M059J (cell line): ENCODE measurements at places on chromosomes 12 and 14.

DNA sequence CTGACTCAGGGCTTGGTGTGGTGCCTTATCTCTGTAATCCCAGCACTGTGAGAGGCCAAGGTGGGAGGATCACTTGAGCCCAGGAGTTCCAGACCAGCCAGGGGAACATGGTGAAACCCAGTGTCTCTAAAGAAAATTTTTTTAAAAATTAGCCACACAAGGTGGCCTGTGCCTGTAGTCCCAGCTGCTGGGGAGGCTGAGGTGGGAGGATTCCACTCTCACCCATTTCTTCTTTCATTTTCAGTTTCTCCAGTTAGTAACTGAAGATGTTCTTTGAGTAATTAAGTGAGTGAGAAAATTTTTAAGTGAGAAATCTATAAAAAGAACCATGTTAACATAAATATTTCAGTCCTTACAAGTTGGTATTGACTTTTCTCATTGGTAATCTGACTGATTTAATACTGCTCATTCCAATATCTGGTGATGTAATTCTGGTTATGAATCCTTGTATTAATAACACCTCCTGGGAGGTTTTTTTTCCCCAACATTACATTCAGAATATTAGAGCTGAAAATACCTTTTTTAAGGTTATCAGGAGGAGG is 6.1 kb downstream of the METTL3 start:
- no peak for DNase-seq

- no peak for DNase-seq
These were observed 869 bp downstream of the APOLD1 start for GRCh38 chr12:12786351-12786705.

- DNase-seq, result no peak
These were observed 824 bp upstream of the PSMB5 start for GRCh38 chr14:23035303-23036144.

GRCh38 chr14:65080960-65081747 is 21.2 kb downstream of the MAX start:
- DNase-seq, result peak; percentile 33

- DNase-seq, result no peak
These were observed 43.1 kb upstream of the DICER1 start for GRCh38 chr14:95200404-95200803.

- no peak for DNase-seq
These were observed 38.0 kb downstream of the CHST11 start for GRCh38 chr12:104494793-104495158.

- peak; percentile 1 for DNase-seq
These were observed 145.7 kb upstream of the ALG10 start for GRCh38 chr12:33876618-33877017.

DNA sequence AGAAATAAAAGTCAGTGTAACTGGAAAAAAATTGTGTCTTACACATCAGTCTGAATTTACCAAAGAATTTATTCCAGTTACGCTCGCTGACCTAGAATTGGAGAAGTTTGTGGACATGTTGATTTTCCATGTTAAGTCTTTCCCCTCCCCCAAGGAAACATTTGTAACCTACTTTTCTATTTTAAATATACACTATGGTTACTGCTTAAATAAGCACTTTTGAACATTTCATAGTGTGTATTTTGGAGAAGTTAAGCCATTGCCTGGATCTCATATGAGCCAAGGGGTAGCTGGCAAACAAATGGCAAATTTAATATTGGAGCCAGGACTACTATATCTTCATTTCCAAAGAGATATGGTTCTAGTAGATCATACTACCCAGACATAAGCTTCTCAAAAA is 42.9 kb upstream of the NT5DC3 start:
- DNase-seq, result no peak

DNA sequence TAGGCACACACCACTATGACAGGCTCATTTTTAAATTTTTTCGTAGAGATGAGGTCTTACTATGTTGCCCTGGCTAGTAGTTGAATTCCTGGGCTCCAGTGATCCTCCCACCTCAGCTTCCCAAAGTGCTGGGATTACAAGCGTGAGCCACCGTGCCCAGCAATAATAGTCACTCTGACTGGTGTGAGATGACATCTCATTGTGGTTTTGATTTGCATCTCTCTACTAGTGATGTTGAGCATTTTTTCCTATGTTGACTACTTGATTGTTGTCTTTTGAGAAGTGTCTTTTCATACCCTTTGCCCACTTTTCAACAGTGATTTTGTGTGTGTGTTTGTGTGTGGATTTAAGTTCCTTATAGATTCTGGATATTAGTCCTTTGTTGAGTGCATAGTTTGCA is 26.3 kb downstream of the ATP2A2 start:
- peak; percentile 64 for DNase-seq

DNA sequence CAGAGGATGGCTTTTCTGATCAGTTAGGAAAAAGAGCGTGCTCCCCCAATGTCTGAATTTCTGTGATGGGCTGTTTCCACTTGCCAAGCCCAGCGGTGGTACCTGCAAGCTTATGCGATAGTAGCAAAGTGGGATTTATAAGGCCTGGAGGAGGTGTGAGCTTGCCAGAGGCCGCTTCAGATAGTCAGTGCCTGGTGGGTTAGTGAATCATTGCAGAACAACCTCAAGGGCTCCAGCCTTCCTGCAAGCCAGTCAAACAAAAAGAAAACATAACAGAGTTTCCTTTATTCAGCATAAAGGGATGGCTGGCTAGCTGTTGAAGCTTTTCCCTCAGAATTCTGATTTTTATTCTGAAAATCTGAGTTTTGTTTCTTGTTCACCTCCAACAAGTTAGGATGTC is 7.6 kb upstream of the BMP4 start:
- peak; percentile 64 for DNase-seq

GRCh38 chr14:68846466-68846865 is 53.6 kb upstream of the ZFP36L1 start:
- no peak for DNase-seq

DNA sequence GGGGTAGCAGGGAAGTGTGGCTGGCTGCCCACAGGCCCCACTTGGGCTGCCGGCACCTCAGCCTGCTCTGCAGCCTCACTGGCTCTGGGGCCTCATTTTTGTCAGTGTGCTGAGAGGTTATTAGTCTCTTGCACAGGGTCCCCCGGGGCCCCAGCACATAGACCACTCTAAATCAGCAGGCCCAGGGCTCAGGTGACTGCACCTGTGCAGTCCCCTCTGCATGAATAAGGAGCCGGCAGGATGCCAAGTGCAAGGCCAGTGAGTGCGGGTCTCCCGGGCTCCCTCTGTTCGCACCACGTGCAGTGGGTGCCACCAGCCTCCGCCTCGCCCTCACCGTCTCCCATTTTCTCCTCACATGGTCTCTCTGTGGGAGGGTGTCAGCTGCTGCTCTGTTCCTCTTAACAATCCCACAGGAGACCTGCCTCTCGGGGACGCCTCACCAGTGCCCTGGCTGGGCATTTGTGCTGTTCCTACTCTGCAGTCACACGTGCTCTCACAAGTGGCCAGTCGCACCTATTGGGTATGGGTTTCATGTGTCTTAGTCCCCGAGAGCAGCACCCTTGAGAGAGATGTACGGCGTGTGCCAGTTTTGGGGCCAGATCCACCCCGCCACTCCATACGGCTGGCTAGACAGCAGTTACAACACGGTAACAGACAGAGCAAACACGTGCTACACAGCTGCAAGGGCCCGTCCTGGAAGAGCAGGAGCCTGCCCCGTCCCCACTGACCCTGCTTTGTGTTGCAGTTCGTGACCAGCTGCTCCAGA is 40.4 kb downstream of the MMAB start:
- no peak for DNase-seq

DNA sequence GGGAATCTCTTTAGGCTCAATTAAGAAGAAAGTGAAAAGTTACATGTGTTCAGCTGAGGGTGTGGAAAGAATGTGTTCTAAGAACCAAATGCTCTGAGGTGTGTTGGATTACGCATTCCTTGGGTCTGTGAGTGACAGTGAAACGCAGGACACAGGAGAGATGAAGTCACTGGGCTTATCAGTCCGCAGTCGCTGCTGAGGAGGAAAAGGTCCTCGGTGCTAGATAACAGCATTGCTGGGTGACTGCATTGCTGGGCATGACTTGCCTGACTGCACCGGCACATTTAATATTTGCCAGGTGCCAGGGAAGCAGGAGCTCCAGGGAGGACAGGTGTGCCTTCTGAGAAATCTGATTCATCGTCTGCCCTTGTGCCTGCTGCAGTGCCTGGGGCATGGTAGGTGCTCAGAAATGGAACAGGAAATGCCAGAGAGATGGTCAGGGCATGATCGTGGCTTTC is 64.4 kb upstream of the FZD10 start:
- DNase-seq, result no peak

DNA sequence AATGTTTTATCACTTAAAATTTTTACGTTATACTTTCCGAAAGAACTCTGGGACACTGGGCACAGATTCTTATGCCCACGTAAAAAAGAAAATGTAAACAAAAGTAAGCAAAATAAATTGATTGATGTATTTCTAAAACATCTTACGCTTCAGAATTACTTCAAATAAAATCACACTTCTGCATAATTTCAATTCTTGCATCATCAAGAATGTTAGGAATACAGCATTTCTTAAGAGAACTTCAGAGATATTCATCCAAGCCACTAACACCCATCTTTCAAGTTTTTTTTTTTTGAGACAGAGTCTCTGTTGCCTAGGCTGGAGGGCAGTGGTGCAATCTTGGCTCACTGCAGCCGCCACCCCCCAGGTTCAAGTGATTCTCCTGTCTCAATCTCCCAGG is 180.6 kb downstream of the MED13L start:
- DNase-seq, result no peak

- DNase-seq, result peak; percentile 60
These were observed 80.7 kb downstream of the KDM2B start for GRCh38 chr12:121499929-121500793.

GRCh38 chr14:91654836-91655235 is 77.0 kb downstream of the CATSPERB start:
- DNase-seq, result no peak

DNA sequence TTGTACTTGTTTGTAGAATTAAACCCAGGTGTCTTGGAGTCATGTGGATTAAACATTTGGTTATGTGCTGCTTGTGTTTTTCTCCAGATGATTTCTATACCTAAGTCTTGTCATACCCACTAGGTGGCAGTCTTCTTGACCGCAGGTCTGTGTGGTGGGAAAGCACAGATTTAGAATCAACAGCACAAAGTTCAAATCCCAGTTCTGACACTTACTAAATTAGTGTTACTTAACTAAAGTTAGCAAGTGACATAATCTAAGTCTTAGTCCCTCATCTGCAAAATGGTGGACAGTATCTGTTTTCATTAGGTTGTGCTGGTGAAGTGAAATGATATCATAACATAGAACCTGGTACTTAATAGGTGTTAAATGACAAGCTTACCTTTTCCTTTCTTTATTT is 151.0 kb upstream of the ARHGAP5 start:
- peak; percentile 41 for DNase-seq

DNA sequence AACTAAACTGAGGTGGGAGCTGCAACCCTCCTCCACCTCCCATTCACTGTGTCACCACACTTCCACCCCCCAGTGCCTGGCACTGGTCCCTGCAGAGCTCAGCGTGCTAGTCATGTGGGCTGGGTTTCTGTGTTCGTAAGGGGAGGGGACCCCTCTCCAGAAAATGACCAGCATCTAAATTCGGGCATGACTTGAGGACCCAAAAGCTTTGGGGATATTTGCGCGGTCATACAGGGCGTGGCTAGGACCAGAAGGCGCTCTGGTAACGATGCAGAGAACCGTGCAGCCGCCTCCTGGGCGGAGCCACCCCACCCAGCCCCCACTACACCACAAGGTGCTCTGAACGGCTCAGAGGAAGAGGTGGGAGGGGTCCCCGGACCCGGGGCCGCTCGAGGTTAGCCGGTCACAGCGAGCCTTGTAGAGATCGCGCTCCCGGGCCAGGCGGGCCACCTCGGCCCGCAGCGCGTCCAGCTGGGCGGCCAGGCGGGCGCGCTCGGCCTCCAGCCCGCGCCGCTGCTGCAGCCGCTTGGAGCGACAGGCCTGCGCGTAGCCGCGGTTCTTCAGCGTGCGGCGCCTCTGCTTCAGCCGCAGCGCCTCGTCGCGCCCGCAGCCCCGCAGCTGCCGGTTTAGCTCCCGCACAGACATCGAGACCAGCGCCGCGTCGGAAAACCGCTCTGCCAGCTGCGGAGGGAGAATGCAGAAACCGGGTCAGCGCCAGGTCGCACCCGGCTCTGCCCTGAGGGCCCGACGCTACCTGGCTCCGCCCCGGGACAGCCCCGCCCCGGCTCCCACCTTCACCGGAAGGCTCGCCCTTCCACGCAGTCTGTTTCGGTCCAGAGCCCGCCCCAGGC is 9.8 kb downstream of the CPNE6 start:
- DNase-seq, result peak; percentile 33

DNA sequence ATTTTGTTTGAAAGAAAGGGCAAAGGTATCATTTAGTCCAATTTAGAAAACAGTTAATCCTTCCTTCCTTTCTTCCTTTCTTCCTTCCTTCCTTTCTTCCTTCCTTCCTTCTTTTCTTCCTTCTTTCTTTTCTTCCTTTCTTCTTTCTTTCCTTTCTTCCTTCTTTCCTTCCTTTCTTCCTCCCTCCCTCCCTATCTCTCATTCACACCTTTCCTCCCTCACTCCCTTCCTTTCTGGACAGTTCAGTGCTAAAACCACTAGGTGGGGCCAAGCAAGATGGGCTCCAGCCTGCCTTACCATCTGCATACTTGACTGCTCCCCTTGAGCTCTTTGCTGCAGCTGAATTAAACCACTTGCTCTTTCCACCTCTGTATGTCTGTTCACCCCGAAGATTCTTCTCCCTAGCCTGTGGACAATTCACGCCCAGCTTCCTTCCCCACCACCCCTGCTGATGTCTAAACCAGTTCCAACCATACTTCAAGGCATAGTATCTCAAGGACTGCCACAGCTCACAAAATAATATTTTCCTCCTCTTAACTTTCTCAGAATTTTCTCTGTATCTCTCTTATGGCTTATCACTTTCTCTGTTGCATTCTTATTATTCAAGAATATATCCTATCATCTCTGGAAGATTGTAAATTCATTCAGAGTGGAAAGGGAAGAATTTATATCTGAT is 78.0 kb downstream of the DBX2 start:
- peak; percentile 2 for DNase-seq

GRCh38 chr12:21852251-21852650 is 77.7 kb upstream of the KCNJ8 start:
- peak; percentile 65 for DNase-seq

- DNase-seq, result peak; percentile 13
These were observed 111.2 kb downstream of the CAPZA3 start for GRCh38 chr12:18849080-18849479.

DNA sequence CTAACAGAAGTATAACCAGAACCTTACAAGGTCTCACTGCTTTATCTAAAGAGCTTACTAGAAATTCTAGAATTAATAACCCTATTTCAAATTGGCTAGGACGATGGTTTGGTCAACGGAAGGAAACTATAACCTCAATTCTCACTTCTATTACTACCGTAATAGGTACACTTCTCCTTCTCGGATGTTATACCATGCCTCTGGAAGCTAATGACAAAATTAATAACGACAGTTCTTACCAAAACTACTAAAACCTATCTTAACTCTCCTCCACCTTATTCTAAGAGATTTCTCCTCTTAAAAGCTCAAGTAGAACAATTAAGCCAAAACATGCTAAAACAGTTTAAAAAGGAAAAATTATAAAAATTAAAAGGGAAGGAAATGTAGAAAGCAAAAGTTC is 23.7 kb upstream of the UBC start:
- DNase-seq, result no peak
